SHP77 treated with DMSO at 0.1 percent for 48 hours (cell line): ENCODE measurements at places on chromosomes 1 and 21.
A peak's percentile ranks its signal among the peaks of the same experiment; 100 is the strongest.

DNA sequence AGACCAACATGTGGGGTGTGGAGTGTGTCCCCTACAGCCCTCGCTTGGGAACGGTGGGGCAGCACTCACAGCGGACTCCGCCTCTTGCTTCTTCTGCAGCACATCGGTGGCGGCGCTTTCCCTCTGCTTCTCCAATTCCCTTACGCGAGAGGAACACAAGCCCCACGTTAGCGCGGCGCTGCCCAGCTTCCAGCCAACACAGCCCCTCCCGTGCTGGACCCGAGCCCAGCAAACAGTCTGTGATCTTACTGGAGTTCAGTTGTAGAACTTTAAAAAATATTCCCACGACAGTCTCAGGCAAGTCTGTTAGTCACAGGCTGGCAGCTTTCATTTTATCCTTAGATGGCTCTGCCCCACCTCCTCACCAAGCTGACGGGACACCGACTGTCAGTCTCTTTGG lies 13.6 kb downstream of the THAP3 start:
- no peak for DNase-seq

- no peak for DNase-seq
Observed at GRCh38 chr1:220565670-220566069, 37.7 kb downstream of the MARK1 start.

DNA sequence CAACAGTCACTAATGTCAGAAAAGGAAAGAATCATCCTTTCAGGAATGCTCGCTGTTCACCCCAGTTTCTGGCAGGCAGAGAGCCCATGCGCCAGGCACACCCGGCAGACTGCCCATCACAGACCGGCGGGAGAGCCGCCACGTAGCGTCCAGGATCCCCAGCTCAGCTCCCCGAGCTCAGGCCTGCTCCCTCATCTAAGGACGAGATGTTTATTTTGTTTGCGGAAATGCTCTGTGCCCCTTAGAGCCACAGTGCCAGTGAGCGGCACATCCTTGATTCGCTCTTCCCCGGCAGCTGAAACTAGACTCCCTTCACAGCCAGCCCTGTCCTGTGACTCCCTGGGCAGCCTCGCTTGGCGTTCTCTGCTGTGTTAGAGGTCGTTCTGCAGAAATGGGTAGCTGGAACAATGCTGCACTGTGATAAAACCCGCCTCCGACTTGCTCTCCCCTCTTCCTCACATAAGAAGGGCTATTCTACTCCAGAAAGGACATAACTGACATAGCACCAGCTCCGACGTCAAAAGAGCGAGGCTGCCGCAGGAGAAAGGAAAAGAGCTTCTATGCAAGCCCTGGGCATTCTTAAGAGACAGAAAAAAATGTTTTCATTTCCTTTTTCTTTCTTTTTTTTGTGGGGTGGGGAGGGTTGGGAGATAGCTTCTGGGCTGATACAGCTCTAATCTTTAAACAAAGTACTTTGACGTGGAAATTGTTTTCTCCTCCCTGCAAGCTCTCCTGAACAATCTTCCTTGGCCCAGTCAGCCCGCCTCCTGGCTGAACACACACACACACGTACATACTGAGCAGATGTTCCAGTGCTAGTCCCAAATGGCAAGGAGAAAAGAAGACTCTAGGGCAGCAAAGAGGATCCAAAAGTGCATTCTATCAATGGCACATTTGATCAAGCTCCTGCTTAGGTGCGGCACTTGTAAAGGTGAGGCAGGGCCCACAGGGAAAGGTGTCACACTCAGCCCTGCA lies 37.2 kb downstream of the MRAP start:
- no peak for DNase-seq

DNA sequence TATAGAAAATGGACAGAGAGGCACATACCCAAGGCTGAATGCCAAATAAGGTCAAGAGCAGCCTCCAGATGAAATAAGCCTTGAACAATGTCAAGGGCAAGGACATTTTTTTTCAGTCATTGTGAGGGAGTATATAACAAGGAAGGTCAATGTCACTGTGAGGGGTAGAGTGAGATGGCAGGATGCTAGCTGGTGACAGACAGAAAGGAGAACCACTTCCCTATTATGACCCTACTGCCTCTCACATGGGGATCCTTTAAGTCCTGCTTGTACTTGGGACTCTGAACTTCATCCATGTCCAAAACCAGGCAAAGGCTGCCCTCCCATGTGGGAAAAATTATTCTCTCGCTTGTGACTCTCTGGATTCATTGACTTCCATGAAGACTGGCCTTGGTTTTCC lies 119.5 kb upstream of the COA6 start:
- DNase-seq: no peak

DNA sequence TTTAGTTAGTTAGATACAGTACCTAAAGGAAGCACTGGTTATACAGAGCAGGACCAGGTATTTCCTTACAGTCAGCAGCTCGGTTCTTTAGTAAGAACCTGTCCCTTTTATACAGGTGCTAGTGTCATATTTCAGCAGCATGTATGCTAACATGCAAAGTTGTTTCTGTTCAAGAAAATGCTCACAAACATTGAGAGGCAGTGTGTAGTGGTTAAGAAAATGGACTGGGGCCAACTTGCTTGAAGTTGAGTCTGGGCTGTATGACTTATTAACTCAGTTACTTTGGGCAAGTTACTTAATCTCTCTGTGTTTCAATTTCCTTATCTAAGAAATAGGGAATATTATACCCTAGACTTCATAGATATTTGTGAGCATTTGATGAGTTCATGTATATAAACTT lies 31.1 kb downstream of the AK4 start:
- DNase-seq: no peak

GRCh38 chr1:8873506-8874229 lies 4.8 kb downstream of the ENO1 start:
- DNase-seq: no peak

DNA sequence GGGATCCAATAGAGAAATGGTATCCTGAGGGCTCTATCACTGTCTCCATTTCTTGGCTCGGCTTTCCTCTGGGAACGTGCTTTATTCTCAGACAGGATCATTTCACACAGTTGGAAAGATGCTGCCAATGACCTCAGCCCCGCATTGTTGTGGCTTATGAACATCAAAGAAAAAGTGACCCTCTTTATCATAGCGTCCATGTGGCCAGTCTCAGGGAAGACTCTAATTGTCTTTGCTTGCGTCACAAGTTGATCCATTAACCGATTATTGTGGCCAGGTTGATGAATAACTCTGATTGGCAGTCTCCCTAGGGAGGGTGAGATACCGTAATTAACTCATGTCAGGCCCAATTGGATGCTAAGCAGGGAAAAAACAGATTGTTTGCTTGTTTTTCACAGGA lies 10.4 kb upstream of the TMEM9 start:
- DNase-seq: no peak

GRCh38 chr1:32201011-32201855 lies 838 bp downstream of the CCDC28B start:
- DNase-seq: no peak

DNA sequence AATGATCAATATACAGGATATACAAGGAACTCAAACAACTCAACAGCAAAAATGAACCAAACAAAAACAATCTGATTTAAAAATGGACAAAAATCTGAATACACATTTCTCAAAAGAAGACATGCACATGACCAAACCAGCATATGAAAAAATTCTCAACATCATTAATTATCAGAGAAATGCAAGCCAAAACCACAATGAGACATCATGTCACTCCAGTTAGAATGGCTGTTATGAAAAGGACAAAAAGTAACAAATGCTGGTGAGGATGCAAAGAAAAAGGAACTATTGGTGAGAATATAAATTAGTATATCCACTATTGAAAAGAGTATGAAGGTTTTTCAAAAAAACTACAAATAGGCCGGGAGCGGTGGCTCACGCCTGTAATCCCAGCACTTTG lies 42.0 kb downstream of the FCRL3 start:
- no peak for DNase-seq

GRCh38 chr1:11617314-11617713 lies 36.9 kb downstream of the FBXO2 start:
- peak; percentile 24 for DNase-seq

GRCh38 chr1:212119397-212119837 lies 83.9 kb downstream of the DTL start:
- no peak for DNase-seq

- DNase-seq: no peak
Observed at GRCh38 chr1:4970532-4970931, 316.1 kb downstream of the AJAP1 start.

- no peak for DNase-seq
Observed at GRCh38 chr1:112359961-112360767, 35.9 kb upstream of the CTTNBP2NL start.

GRCh38 chr1:155698382-155699038 lies 9.6 kb downstream of the DAP3 start:
- no peak for DNase-seq

GRCh38 chr1:44632598-44632997 lies 41.7 kb downstream of the TMEM53 start:
- DNase-seq: no peak

- no peak for DNase-seq
Observed at GRCh38 chr1:88873737-88874349, 17.5 kb downstream of the GTF2B start.

DNA sequence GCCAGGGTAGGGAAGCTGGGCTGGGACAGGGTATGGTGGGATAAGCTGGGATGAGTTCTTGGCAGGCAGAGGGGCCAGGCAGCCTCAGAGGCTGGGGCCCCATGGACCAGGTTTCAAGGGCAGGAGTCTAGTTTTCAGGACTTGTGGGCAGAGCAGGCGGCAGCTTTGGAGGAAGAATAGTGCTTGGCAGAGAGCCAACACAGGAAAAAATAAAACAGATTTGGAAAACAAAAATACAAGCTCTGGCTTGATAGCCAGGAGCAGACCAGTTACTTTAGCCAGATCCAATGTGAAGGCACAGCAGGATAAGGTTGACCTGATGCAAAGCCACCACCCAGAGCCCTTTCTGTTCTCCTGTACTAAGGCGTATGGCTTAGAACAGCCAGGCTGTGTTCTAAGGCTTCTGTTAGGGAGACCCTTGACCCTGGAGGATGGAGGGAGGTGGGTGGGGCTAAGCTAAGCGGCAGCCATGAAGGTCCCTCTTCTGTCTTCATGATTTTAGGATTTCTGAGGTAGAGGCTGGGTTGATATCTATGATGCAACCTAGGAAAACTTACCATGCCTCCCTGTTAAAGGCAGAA lies 5.5 kb downstream of the TRAF5 start:
- DNase-seq: no peak

- DNase-seq: no peak
Observed at GRCh38 chr1:119081700-119082099, 58.8 kb downstream of the WARS2 start.

- DNase-seq: no peak
Observed at GRCh38 chr1:84434801-84435549, 36.7 kb downstream of the DNASE2B start.

- DNase-seq: no peak
Observed at GRCh38 chr1:186681801-186682200, 1.6 kb upstream of the PTGS2 start.

DNA sequence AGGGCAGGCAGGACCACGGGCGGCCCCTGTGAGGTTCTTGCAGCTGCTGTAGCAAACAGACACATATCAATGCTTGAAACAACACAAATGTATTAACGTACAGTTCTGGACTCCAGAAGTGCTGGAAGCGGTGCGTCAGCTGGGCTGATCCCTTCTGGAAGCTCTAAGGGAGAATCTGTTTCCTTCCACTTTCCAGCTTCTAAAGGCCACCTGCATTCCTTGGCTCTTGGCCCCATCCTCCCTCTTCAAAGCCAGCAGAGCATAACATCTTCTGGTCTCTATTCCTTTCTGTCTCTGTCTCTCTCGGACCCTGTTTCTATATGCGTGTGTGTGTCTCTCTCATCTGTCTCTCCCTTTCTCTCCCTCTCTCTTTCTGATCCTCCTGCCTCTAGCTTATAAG lies 102.3 kb downstream of the SPSB1 start:
- no peak for DNase-seq

- DNase-seq: peak; percentile 31
Observed at GRCh38 chr1:151165281-151165737, 393 bp downstream of the LYSMD1 start.

DNA sequence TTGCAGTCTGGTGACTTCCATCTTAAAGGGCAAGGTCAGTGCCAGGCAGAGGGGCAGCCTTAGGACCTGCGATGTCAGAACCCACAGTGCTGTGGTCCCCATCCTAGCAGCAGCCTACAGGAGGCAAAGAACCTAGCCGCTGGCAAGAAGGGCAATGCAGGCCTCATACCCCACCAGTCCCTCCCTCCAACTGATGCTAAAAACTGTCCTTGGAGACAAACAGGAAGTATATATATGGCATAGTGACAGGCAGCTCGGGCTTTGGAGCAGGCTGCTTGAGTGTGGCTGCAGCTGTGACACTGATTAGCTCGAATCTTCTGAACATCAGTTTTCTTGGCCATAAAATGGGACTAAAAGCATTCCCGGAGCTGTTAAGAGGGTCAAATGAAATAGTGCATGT lies 156.0 kb upstream of the VAMP3 start:
- no peak for DNase-seq

DNA sequence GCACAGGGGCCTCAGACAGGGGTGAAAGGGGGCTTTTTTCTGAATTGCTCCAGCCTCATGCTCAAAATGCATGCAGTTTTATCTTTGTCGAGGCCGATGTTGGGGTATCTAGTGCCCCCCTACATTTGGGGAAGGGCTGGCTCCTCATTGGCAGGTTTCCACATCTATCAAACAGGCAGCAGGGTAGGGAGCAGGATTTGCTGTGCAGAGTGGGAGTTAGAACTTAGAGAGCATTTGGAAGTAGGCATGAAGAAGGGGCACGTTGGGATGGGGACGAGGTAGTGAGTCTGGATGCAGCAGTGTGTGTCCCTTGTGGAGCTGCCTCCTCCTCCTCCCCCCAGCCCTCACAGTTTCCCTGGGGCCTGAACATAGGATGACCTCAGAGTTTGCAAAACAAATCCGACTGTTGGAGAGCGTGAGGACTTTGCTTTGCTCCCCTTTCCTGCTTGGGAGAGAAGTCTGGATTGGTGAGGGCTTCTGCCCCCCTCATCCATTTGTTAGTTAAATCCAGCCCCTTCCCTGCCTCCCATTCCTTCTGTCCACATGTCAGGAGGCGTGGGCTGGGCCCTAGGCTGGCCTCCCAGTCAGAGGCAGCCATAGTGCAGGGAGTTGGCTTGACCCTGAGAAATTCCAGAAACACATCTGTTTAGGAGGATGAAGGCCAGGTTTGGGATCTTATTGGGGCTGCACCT lies 36.9 kb upstream of the GPR37L1 start:
- no peak for DNase-seq

DNA sequence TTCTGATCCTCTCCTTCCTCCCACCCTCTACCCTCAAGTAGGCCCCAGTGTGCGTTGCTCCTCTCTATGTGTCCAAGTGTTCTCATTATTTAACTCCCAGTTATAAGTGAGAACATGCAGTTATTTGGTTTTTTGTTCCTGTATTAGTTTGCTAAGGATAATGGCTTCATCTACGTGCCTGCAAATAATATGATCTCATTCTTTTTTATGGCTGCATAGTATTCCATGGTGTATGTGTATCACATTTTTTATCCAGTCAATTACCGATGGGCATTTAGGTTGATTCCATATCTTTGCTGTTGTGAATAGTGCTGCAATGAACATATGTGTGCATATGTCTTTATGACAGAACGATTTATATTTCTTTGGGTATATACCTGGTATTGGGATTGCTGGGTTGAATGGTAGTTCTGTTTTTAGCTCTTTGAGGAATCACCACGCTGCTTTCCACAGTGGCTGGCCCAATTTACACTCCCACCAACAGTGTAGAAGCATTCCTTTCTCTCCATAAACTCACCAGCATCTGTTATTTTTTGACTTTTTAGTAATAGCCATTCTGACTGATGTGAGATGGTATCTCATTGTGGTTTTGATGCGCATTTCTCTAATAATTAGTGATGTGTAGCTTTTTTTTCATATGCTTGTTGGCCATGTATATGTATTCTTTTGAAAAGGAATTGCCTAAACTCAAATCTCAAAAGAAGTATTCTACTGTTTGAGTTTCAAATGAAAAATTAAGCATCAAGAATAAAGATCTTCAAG lies 116.9 kb downstream of the ETS2 start:
- DNase-seq: no peak
